Activated CD4-positive, alpha-beta T cell treated with anti-CD3 and anti-CD28 coated beads for 48 hours (primary cell): ENCODE measurements at places on chromosomes 2 and 18.

DNA sequence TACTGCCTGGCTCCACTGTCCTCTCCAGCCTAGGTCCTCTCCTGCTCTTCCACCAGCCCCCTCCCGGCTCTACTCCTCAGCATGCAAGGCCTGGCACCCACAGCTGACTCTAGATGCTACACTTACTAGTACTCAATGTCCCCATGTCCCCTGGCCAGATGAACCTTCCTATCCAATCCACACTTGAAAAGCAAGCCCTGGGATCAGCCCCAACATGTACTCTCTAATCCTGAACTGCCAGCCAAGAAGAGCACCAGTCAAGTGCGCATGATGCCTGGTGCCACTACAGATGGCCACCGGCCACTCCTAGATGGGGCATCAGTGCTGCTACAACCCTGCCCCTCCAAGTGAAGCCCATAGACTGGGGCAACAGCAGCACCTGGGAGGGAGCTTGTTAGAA lies 168.2 kb downstream of the STK39 start:
- no peak for DNase-seq

- DNase-seq, result no peak
These were observed 595.4 kb downstream of the NYAP2 start for GRCh38 chr2:225994748-225995405.

DNA sequence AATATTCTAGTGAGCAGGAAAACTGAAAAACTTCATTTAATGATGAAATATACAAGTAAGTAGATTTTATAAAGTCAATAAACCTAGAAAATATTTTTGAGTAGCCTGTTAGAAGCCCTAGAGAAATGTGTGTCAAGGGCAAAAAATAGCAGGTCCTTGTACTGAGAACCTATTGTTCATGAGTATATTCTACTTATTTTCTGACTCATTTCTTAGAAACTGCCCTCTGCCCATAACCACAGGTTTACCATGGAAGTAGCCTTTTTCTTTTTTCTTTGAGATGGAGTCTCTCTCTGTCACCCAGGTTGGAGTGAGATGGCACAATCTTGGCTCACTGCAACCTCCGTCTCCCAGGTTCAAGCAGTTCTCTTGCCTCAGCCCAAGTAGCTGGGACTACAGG lies 19.4 kb upstream of the SELENOI start:
- no peak for DNase-seq

GRCh38 chr2:170930131-170930990 lies 1.3 kb downstream of the GORASP2 start:
- peak; percentile 76 for DNase-seq

DNA sequence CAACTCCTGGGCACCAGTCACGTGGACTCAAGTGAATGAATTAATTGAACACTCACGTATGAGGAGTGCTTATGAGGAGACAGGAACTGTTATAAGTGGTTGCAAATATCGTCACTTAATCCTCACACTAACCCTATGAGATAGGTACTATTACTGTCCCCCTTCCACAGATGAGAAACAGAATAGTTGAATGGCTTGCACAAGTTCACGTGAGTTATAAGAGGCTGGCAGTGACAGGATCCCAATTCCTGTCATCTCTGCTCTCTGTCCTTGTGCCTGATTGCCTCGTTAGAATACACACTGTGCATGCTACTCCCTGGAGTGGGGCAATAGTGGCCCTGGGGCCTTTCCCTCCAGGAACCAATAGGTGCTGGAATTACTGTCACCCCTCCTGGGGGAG lies 253.5 kb downstream of the DYSF start:
- DNase-seq, result no peak

DNA sequence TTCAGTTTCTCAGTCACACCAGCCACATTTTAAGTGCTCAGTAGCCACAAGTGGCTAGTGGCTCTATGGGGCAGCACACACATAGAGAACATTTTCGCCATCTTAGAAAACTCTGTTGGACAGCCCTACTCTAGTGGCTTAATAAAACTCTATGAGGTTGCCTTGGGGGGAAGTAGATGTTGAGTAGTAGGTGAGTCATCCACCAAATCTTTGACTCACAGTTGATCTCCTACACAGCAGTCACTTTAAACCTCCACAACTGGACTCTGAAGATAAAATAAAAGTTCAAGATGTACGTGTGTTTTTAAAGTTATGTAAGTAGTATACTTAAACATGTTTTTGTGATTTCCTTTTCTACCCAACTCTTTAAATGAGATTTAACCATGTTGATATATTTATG lies 379.0 kb downstream of the SETBP1 start:
- no peak for DNase-seq

DNA sequence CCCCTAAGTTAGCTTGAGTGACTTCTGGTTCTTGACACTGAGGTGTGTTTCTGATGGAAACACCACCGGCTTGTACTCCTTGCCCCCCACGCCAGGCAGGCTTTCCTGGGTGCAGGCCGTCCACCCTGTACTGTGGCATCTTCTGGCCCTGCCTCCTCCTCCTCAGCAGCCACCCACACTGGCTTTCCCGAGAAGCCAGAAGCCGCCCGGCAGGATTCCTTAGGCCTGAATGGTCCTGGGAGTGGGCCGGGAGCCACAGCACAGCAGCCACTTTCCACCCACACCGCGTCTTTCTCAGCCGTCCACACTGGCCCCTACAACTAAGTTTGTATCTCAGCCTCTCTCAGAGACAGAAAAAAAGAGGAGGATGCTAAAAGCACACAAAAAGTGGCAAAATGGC lies 2.1 kb upstream of the HSBP1L1 start:
- DNase-seq, result no peak

GRCh38 chr2:2645162-2645855 lies 314.2 kb upstream of the MYT1L start:
- no peak for DNase-seq

DNA sequence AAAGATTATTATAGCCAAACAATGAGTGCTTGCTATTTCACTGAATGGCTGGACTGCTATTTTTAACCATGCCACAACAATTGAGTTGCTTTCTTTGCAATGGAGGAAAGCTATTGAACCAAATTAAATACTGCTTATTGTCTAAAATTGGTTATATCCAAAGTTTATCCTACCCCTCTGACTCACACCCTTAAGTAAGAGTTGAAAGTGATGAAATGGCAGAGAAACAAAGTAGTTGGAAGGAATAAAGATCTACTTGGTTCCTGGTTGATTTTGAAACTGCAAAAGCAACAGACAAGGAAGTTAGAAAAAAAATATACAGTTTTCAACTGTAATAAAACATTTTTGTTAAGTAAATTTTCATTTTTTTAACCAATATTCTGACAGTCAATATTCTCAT lies 47.5 kb downstream of the EML4 start:
- DNase-seq, result no peak

DNA sequence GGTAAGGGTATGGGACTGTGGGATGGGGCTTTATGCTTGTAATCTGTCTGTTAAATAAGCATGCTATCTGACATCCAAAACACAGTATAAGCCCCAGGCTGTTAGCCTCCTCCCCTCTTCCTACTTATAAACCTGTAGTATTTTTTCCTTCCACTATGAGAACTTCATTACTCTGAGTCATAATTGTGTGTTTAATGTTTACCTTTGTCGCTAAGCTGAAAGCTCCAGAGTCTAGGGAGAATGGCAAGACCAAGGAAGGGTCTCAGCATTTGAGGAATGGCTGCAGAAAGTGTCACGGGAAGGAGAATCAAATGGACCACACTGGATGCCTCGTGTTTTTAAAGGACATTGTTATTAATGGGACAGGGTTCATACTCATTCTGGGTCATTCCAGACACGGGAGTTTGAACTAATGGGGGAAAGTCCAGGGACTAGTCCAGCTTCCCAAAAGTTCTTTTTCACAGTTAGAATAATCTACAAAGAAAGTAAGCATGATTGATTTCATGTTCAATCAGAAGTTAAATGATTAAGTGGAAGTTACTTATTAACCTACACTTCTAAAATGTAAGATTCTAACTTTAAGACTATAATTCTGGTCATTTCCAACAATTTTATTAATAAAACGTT lies 292.2 kb downstream of the AFF3 start:
- DNase-seq, result no peak

- no peak for DNase-seq
These were observed 55.3 kb downstream of the DCC start for GRCh38 chr18:52395146-52395852.

- DNase-seq, result no peak
These were observed 440.4 kb upstream of the MAP2 start for GRCh38 chr2:208983486-208983885.

DNA sequence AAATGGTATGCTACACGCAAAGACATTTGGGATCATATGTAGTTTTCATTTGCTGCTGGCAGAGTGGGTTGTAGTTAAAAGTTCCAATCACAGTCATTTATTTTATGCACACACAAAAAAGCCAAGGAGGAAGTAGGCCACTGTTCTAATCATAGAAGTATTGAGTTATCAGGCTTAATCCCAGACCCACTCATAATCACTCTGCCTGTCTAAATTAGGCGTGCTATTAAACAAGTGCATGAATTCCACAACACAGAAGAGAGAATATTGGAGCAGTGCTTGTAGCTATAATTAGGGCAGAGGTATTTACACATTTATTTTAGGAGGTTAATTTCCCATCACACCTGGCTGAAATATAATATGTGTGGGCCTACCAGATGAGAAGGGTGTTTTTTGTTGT lies 65.7 kb upstream of the FIGN start:
- no peak for DNase-seq

GRCh38 chr2:241011751-241012510 lies 13.5 kb downstream of the SNED1 start:
- DNase-seq, result no peak

GRCh38 chr2:226877491-226877890 lies 41.6 kb downstream of the RHBDD1 start:
- DNase-seq, result no peak

GRCh38 chr2:15733867-15734673 lies 142.4 kb downstream of the DDX1 start:
- no peak for DNase-seq

- DNase-seq, result no peak
These were observed 390.6 kb downstream of the ERBB4 start for GRCh38 chr2:212147921-212148513.

- DNase-seq, result peak; percentile 81
These were observed 4.4 kb downstream of the NFATC1 start for GRCh38 chr18:79400091-79400590.

DNA sequence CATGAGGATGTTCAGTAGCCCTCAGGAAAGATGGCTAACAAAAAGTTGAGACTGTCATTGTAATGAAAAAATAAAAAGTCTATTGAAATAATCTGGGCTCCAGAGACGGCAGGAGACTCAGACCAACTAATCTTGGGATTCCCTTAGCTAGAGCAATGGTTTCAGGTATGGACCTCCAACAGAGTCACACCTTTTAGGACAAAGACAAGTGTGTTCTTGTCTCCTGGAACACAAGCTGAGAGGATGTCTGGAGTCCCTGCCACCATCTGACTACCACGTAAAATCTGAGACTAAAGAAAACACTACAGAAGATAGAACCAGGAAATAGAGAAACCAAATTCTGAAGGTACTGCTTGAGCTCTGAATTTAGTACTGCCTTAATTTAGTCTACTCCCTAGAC lies 103.3 kb upstream of the RBBP8 start:
- no peak for DNase-seq

- no peak for DNase-seq
These were observed 906.1 kb upstream of the SLC39A10 start for GRCh38 chr2:194750926-194751325.

- no peak for DNase-seq
These were observed 21.2 kb downstream of the QPCT start for GRCh38 chr2:37365669-37366068.

DNA sequence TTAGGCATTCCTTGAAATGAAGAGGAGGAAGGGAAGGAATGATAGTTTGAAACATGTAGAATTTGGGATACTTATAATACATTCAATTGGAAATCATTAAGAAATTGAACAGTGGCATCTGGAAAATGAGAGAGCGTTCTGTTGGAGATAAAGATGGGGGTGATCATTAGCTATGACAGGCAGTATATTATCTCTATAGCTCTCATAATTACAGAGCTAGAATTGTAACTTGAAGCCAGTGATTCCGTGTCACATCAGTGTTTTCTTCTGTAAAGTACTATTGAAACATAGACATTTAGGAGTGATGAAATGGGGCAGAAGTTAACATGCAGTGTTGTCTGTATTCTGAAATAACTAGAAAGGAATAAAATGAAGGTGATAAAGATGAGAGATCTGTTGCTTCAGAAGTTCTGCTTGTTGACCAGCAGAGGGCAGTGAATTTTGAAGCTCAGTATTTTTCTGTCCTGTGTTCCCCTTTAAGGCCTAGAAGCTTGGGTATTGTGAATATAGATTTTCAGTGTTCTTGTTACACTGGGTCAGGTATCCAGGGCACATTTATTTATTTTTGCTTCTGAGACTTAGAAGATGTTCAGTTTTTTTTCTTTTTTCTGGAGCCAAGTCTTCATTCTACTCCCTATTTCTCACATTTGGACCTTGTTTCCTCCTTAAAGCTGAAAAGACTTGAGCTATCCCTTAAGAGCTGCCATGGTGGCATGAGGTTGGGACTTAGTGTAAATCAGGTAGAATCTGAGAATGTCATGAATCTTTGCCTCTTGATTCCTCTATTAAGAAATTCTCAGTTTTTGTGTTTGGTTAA lies 157.4 kb downstream of the TAF4B start:
- DNase-seq, result no peak

- DNase-seq, result no peak
These were observed 237.8 kb downstream of the WDR7 start for GRCh38 chr18:56888978-56889377.

- DNase-seq, result no peak
These were observed 12.7 kb upstream of the CABLES1 start for GRCh38 chr18:23122334-23123229.

- DNase-seq, result no peak
These were observed 12.7 kb downstream of the TTC39C start for GRCh38 chr18:24027156-24027827.

DNA sequence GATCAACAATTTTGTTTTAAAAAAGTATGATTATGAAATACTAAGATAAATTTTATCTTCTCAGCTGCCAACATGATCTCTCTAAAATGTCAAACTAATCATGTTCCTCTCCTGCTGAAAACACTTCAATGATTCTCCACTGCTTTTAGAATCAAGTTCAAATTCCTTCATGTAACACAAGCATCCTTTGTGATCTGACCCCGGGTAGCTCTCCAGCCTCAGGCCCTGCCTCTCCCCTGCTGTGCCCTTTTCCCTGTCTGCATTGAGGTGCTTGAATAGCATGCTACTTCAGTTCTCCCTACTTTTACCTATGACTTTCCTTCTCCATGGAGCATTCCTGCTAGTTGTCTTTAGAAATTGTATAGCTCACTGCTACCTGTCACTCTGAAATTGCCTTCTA lies 274.8 kb downstream of the PDE11A start:
- DNase-seq, result no peak

GRCh38 chr2:1728821-1729220 lies 15.5 kb downstream of the PXDN start:
- no peak for DNase-seq

DNA sequence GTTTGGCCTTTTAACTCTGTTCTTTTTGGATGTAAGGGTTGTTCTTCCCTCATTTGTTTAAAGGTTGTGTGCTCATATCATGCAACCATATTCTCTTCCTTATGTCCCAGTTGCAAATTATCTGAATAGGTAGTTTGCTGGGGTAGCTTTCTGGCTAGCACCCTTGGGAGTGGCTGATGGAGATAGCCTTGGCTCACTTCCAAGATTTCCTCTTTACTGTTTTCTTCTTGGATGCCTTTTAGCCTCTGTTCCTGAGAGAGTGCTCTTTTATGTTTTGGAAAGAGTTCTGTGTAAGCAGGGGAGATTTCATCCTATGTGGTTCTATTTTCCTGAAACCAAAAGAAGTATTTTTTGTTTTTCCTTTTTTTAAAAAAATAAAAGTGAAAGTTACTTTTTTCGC lies 25.4 kb downstream of the USP14 start:
- DNase-seq, result no peak
